Adrenal gland (tissue), 19 donors: ENCODE measurements at places on chromosomes 6 and 20. TPM values are rescaled to one million over a fixed set of nuclear protein-coding genes. Genes with fewer than 3 reads are reported as not detected.

Gene BTN1A1
- total RNA-seq = not detected

- peaks cover 4% of the 10 kb centered on the region for H3K27me3 ChIP-seq
- H3K4me3 ChIP-seq = no peak overlapping the region
- no peaks in the 10 kb centered on the region for H3K36me3 ChIP-seq
- H3K27ac ChIP-seq = no peak overlapping the region
- no peak for DNase-seq
- no peaks in the 10 kb centered on the region for H3K4me1 ChIP-seq
These were observed 4.7 kb upstream of the ENPP5 start for GRCh38 chr6:46175446-46175845.

GRCh38 chr20:60116128-60116909 is 158.1 kb downstream of the CDH26 start:
- H3K4me3 ChIP-seq = no peak overlapping the region
- DNase-seq = no peak
- peaks cover 4% of the 10 kb centered on the region for H3K4me1 ChIP-seq
- H3K27ac ChIP-seq = no peak overlapping the region
- no peaks in the 10 kb centered on the region for H3K27me3 ChIP-seq
- H3K36me3 ChIP-seq = no peaks in the 10 kb centered on the region

GRCh38 chr6:38024908-38025307 is 205.4 kb downstream of the ZFAND3 start:
- H3K4me1 ChIP-seq = peaks cover 23% of the 10 kb centered on the region
- H3K27ac ChIP-seq = no peak overlapping the region
- no peak for DNase-seq
- no peaks in the 10 kb centered on the region for H3K36me3 ChIP-seq

- no peak for DNase-seq
- H3K4me1 ChIP-seq = no peaks in the 10 kb centered on the region
- no peak overlapping the region for H3K4me3 ChIP-seq
- H3K27me3 ChIP-seq = no peaks in the 10 kb centered on the region
- H3K27ac ChIP-seq = no peak overlapping the region
These were observed 117.8 kb upstream of the SIRPA start for GRCh38 chr20:1777476-1777820.

DNA sequence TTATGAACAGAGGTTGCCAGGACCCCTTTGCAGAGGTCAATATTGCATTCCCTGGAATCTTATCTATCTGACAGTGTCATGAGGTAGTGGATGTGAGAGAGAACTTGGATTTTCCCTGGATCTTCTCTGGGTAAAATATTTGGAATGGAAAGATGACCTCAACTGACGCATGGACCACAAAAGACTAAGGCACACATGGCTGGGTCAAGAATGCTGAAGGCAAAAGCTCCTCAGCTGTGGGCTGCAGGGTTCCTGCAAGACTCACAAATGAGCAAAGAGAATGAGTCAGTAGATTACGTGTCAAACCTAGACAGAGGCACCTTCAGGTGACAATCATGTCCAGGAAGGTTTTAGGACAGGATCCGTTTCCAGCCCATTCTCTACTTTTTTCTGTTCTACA is 484.0 kb downstream of the C6orf118 start:
- H3K4me3 ChIP-seq = no peak overlapping the region
- H3K27ac ChIP-seq = no peak overlapping the region

GRCh38 chr20:42360621-42361020 is 742.4 kb upstream of the CHD6 start:
- no peaks in the 10 kb centered on the region for H3K4me1 ChIP-seq
- no peaks in the 10 kb centered on the region for H3K36me3 ChIP-seq
- no peak overlapping the region for H3K4me3 ChIP-seq
